ELR (cell line): ENCODE measurements at places on chromosomes 12 and 14.

DNA sequence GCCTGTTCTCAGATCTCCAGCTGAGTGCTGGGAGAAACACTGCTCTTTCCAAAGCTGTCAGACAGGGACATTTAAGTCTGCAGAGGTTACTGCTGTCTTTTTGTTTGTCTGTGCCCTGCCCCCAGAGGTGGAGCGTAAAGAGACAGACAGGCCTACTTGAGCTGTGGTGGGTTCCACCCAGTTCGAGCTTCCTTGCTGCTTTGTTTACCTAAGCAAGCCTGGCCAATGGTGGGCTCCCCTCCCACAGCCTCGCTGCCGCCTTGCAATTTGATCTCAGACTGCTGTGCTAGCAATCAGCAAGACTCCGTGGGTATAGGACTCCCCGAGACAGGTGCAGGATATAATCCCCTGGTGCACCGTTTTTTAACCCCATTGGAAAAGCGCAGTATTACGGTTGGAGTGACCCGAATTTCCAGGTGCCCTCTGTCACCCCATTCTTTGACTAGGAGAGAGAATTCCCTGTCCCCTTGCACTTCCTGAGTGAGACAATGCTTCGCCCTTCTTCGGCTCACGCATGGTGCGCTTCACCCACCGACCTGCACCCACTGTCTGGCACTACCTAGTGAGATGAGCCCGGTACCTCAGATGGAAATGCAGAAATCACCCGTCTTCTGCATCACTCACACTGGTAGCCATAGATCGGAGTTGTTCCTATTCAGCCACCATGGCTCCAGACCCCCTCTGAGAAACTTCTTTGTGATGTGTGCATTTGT lies 650.3 kb upstream of the ALG10B start:
- DNase-seq: no peak

- DNase-seq: no peak
Observed at GRCh38 chr14:78709795-78710557, 539.8 kb downstream of the NRXN3 start.

GRCh38 chr12:110249716-110250225 lies 31.3 kb upstream of the ATP2A2 start:
- DNase-seq: no peak

GRCh38 chr12:4849115-4849541 lies 60.6 kb upstream of the KCNA1 start:
- peak; percentile 58 for DNase-seq

GRCh38 chr12:92619026-92619425 lies 83.8 kb upstream of the PLEKHG7 start:
- no peak for DNase-seq

DNA sequence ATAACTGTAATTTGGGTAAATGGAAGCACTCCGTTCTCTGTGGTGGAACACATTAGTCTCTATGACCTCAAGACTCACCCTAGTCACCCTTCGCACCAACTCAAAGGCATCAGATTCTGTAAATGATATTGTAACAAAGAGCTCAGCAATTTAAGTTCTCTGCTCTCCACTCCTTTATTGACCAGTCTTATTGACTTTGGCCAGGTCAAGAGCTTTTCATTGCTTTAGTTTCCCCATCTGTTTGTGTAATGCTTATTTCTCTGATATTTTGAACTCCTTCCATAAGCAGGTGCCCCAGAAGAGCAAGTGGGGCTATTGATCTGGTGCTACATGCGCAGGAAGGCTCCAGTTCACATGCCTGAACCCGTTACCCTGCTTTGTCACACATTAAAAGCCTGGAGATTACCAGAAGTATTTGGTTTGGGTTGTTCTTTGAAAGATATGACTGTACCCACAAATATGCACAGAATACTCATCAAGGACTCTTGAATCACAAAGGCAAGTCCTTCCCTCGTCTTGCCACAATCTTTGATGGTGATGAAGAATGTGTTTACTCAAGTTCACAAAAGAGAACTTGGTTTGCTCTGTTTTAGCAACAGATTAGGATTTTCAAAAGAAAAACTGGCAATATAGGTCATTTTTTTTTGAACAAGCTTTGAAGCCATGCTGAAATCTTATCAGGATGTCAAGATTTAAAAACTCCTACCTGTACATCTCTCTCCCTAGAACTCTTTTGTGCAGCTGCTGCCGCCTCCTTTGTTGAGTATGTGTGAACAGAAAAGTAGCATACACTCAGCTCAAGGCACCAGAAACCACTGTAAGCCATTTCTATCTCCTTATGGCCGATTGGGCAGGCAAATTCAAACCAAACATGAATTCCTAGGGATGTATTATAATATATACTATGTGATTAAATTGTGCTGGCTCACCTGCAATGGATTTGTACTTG lies 193.9 kb downstream of the BCAT1 start:
- peak; percentile 93 for DNase-seq

- no peak for DNase-seq
Observed at GRCh38 chr14:57085801-57086200, 182.9 kb downstream of the EXOC5 start.

- DNase-seq: peak; percentile 43
Observed at GRCh38 chr12:86233126-86233525, 23.1 kb downstream of the MGAT4C start.

DNA sequence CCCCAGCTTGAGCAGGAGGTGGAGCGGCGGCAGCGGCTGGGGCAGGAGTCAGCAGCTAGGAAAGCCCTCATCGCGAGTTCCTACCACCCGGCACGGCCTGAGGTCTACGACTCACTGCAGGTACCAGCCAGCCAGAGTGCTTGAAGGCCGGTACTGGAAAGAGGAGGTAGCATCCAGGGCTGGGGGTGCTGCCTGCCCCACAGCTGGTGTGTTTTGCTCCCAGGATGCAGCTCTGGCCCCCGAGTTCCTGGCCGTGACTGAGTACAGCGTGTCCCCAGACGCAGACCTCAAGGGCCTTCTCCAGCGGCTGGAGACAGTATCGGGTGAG lies 1.6 kb downstream of the OGFOD2 start:
- DNase-seq: no peak

GRCh38 chr12:65859519-65859918 lies 35.2 kb downstream of the HMGA2 start:
- DNase-seq: no peak

- DNase-seq: peak; percentile 99
Observed at GRCh38 chr12:6345319-6346091, 3.6 kb upstream of the TNFRSF1A start.

DNA sequence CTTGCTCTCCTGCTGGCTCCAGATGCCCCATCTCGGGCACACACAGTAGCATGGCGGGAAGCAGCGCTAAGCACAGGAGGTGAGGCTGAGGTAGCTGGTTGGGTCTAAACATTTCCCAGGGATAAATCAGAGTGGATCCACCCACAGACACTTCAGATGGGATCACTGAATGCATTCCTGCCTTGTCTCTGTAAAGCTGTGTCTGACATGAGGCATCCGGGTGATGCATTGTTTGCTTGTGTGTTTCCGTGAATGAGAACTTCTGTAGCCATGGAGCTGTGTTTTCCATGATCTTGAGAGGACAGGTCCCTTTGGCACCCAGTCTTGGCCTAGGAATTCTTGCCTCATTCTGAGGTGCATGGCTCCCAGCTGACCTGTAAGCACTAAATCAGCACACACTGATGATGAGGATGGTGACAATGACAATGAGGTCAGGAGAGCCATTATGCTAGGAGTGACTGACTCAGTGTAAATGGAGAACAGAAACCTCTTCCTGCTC lies 6.7 kb upstream of the KRT75 start:
- DNase-seq: peak; percentile 67

- no peak for DNase-seq
Observed at GRCh38 chr12:91059211-91059610, 1.4 kb upstream of the KERA start.

- DNase-seq: no peak
Observed at GRCh38 chr14:20118795-20119194, 8.3 kb downstream of the OR4K17 start.

DNA sequence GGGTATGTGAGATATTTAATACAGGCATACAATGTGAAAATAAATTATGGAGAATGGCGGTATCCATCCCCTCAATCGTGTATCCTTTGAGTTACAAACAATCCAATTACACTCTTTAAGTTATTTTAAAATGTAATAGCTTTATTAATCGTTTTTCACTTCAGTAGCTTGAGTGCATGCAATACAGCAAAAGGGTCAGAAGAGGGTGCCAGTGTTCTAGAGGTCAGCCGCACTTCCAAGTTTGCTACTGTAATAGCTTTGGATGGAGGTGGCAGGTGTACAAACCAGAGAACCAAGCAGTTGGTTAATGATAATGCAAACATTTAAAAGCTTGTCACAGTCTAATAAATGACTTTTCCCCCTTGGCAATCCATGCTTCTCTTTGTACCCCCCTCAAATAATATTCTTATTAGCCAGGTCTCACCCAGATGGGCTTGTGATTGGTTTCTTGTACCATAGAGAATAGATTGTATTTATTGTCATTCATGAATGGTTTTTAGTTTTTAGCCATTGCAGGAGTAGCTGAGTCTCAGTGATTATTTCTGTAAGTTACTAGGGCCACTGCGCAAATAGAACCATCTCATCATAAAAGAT lies 127.0 kb downstream of the ERC1 start:
- peak; percentile 78 for DNase-seq

DNA sequence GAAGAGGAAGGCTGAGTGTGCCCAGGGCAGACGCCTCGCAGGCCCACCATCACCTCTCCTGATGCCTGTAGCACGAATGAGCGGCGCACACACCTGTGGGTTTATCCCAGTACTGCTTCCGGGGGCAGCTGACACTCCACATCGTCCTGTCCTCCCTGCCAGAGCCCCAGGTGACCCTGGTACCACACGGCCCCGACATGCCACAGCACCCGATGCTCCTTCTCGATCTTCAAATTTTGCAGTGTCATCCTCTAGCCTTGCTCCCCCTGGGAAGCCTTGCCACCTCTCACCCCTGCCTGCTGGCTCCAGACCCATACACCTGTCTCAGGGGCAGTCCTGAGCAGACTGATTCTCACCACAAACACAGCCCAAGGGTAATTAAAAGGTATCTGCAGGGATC lies 40.6 kb downstream of the ANO2 start:
- DNase-seq: no peak

DNA sequence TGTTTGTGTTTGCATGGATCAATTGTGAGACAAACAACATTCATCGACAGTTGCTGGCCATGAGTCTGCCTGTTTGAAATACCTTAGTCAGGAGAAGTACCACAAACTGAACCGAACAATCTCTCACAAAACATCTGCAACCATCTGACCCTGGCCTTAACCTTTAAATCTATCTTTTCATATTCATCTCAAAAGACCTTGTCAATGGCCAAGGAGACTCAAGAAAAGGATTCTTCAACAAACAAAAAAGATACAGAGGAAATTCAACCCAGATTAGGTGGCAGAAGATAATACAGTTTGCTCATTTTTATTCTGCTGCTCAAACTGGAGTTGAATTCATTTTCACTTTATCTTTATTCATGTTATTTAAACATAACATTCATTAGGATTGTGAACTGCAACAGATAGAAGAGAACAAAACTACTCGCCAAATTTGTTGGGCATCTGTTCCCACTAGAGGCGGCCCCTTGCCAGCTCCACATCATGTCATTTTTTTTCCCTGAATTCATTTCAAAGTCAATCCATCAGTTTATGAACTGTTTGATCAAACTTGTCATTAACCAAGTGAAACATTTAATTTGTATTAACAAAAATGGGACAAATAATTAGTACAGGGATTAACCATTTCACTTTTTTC lies 152.3 kb upstream of the OTX2 start:
- DNase-seq: no peak
